ENCODE measurements at places on chromosomes 3 and 15. TPM values are rescaled to one million over a fixed set of nuclear protein-coding genes. Genes with fewer than 3 reads are reported as not detected.

TERB2 gene
- not detected for total RNA-seq

CLDN18 gene
- not detected for total RNA-seq

SLC24A5 gene
- not detected for total RNA-seq

RPL35A gene
- total RNA-seq = 278 TPM

MUC20 gene
- total RNA-seq = not detected

RTP3 gene
- not detected for total RNA-seq

SEC62 gene
- 51.4 TPM for total RNA-seq

FAN1 gene
- total RNA-seq = 13.1 TPM

AMOTL2 gene
- 87.1 TPM for total RNA-seq

ZPLD1 gene
- 0.14 TPM for total RNA-seq

ADAMTS7 gene
- 7.7 TPM for total RNA-seq

ZNF385D gene
- not detected for total RNA-seq

CYFIP1 gene
- 76.8 TPM for total RNA-seq

MYZAP gene
- 1.3 TPM for total RNA-seq

MEF2A gene
- total RNA-seq = 47.5 TPM

CAMP gene
- total RNA-seq = not detected

FSTL1 gene
- 957 TPM for total RNA-seq

EPHA3 gene
- 0.22 TPM for total RNA-seq

ARNT2 gene
- 8.6 TPM for total RNA-seq

ITGA11 gene
- 57.8 TPM for total RNA-seq

CAPN3 gene
- 2.0 TPM for total RNA-seq

MUSTN1 gene
- total RNA-seq = not detected

PRR23A gene
- total RNA-seq = not detected

UCN2 gene
- total RNA-seq = 25.1 TPM

CDCP1 gene
- 88.0 TPM for total RNA-seq

SLC38A3 gene
- not detected for total RNA-seq

LEKR1 gene
- 1.1 TPM for total RNA-seq

NANOGP8 gene
- not detected for total RNA-seq

RTP1 gene
- total RNA-seq = not detected

LDHAL6B gene
- not detected for total RNA-seq
